ENCODE measurements at places on chromosomes 12 and 14. TPM values are rescaled to one million over a fixed set of nuclear protein-coding genes. Genes with fewer than 3 reads are reported as not detected.
A peak's percentile ranks its signal among the peaks of the same experiment; 100 is the strongest.

DNA sequence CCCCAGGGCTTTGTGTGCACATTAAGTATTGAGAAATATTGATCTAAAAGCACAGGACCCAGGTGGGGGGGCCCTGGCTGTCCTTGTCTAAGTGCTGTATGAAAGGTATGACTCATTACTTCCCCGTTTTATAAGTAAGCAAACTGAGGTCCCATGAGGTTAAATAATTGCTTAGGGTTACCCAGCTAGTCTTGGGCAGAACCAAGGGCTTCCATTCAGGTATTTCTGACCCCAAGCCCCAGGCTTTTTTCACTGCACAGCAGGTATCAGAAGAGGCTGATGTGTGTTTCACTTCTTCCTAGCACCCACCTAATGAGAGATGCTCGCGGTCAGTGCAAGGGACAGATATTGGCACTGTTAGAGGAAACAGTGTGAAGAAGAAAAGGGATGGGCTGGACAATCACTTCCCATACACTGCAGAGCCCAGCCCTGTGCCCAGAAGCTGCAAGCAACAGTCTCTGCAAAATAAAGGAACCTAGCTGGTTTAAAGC is 4.7 kb upstream of the TC2N start:
- peaks cover 31% of the 10 kb centered on the region for H3K4me1 ChIP-seq
- no peak overlapping the region for H3K27ac ChIP-seq
- DNase-seq: no peak
- no peak overlapping the region for H3K4me3 ChIP-seq

- peaks cover 63% of the 10 kb centered on the region for H3K4me1 ChIP-seq
- DNase-seq: peak; percentile 38
- H3K4me3 ChIP-seq: peak within 1 kb of the TSS; percentile 64
Measured at GRCh38 chr12:54053751-54054741, at the start of gene HOXC4. Gene HOXC4 (plus strand): TSS chr12:54053835. CDS start chr12:54053923, 88 bp downstream.

PCED1B gene
- total RNA-seq: 6.6 TPM

DNA sequence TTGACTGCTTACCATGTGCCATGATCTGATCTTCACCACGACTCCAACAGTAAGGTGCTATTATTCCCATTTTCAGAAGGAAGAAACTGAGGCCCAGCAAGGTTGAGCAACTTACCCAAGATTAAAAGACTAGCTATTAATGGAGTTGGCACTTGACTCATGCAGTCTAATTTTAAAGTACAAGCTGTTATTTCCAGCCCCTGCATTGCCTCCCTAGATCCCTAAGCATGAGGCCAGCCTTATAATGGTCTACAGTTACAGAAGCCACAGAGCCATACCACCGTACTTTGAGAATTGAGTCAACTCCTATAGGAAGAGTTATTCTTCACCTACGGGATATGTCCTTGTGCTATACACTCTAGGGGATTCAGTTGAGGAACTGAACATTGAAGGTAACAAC is 66.7 kb upstream of the RBM19 start:
- H3K4me3 ChIP-seq: no peak overlapping the region
- H3K27ac ChIP-seq: no peak overlapping the region
- no peaks in the 10 kb centered on the region for H3K36me3 ChIP-seq

DDN gene
- total RNA-seq: 0.33 TPM

DDHD1 gene
- 16.1 TPM for total RNA-seq

- no peak overlapping the region for H3K4me3 ChIP-seq
- no peaks in the 10 kb centered on the region for H3K36me3 ChIP-seq
- DNase-seq: no peak
Measured at GRCh38 chr12:47226199-47226598, 146.4 kb upstream of the AMIGO2 start.

SLC7A8 gene
- total RNA-seq: 200 TPM

GRCh38 chr12:97559267-97559666 is 96.7 kb downstream of the RMST start:
- H3K36me3 ChIP-seq: peaks cover 10% of the 10 kb centered on the region
- H3K27ac ChIP-seq: peak overlapping the region; percentile 85
- no peak for DNase-seq

DNA sequence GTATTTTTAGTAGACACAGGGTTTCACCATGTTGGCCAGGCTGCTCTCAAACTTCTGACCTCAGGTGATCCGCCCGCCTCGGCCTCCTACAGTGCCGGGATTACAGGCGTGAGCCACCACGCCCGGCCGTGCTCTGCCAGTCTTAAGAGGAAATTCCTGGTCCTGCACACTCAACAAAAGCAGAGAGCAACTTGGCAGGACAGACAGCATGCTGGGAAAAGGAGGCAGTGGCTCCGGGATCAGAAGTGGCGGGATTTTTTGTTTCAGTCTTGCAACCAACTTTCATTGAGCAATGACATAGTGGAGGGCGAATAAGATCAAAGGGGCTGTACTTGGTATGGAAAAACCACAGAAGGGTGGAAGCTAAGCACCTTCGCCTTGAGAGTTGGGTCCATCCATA is 2.1 kb downstream of the CKAP4 start:
- no peak overlapping the region for H3K27ac ChIP-seq
- peak overlapping the region; percentile 66 for H3K4me3 ChIP-seq
- peaks cover 19% of the 10 kb centered on the region for H3K4me1 ChIP-seq
- peaks cover 2% of the 10 kb centered on the region for H3K36me3 ChIP-seq
- DNase-seq: no peak

DNA sequence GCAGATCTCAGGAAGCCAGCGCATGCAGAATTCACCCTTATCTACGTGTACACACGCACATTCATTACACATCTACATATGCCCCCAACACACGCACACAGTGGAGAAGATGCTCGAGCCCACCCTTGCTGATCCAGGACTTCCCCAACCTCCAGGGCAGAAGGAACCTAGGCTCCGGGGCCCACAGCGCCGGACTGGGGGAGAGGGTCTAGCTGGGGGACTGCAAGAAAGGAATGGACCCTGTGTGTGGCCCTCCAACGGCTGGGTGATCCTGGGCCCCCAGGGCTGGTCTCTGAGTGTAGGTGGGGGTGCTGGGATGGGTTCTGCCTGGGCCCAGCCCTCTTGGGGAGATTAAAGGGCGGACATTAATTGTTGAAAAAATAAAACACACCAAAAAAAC is 128.1 kb upstream of the C14orf180 start:
- H3K36me3 ChIP-seq: no peaks in the 10 kb centered on the region
- H3K27ac ChIP-seq: no peak overlapping the region
- H3K4me3 ChIP-seq: no peak overlapping the region
- H3K27me3 ChIP-seq: peaks cover 15% of the 10 kb centered on the region
- H3K4me1 ChIP-seq: no peaks in the 10 kb centered on the region

DNA sequence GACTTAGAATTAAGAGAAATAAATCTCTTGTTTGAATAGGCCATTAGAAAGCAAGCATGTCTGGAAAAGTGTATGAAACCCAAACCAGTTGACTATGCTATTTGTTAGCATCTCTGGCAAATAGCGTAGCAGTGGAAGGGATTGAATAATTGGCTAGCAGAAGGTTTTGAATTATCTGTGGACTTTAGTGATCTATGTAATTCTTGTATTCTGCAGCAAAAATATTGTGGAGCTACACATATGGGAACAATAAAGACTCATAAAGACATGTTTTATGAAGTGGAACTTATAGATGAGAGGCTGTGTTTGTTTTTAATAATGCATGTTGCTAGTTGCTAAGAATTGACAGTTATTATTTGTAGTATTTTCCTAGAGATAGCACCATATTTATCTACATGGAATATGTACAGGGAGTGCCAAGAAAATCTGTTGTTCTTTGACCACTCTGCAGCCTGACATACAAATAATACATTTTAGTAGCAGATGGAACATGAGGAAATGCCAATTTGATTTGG is 4.7 kb downstream of the SRGAP1 start:
- H3K27me3 ChIP-seq: peaks cover 4% of the 10 kb centered on the region
- no peak overlapping the region for H3K27ac ChIP-seq
- DNase-seq: no peak
- no peaks in the 10 kb centered on the region for H3K36me3 ChIP-seq
- peaks cover 27% of the 10 kb centered on the region for H3K4me1 ChIP-seq

KRT3 gene
- total RNA-seq: not detected

PEX5 gene
- total RNA-seq: 68.9 TPM

- H3K27ac ChIP-seq: peak overlapping the region; percentile 97
- H3K4me3 ChIP-seq: peak overlapping the region; percentile 92
- DNase-seq: peak; percentile 72
- no peaks in the 10 kb centered on the region for H3K27me3 ChIP-seq
- H3K4me1 ChIP-seq: peaks cover 28% of the 10 kb centered on the region
Measured at GRCh38 chr12:79934281-79935020, 446 bp downstream of the PPP1R12A start.

GRCh38 chr12:93638954-93639353 is 38.2 kb upstream of the CRADD start:
- no peak overlapping the region for H3K27ac ChIP-seq
- no peak for DNase-seq
- H3K4me3 ChIP-seq: no peak overlapping the region
- H3K27me3 ChIP-seq: peaks cover 4% of the 10 kb centered on the region

TOMM20L gene
- not detected for total RNA-seq

KRT86 gene
- total RNA-seq: 0.18 TPM

C12orf50 gene
- not detected for total RNA-seq

DNA sequence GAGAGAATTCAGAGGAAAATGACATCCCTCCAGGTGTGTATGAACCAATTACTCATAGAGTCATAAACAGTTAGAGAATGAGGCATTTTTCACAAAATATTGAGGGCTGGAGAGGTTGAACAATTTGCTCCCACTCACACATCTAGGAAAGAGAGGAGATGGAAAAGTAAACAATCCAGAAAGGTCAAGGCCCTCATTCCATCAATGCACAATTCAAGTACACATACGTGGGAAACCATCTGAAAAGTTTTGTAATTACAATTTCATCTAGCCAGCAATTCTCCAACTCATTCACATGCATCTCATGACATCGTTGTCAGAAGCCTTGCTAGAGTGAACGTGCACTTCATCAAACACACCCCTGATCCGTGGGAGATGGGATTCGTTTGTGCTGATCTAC is 15.7 kb upstream of the BCL2L14 start:
- peak overlapping the region; percentile 10 for H3K27ac ChIP-seq
- DNase-seq: no peak
- H3K4me3 ChIP-seq: no peak overlapping the region
- no peaks in the 10 kb centered on the region for H3K27me3 ChIP-seq

DNA sequence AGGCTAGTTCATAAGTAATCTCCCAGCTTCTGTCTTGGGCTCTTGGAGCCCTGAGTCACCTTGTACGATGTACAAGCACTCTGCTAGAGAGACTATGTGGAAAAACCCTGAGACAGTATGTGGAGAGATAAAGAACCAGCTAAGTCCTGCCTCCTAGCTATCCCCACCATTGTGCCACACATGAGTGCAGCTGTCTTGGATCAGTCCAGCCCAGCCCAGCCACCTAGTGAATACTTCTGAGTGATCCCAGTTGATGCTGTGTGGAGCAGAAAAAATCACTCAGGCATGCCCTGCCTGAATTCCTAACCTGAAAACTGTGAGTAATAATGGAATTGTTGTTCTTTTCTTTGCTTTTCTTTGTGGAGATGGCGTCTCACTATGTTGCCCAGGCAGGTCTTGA is 5.1 kb upstream of the SERPINA6 start:
- no peak overlapping the region for H3K4me3 ChIP-seq
- no peaks in the 10 kb centered on the region for H3K27me3 ChIP-seq
- H3K36me3 ChIP-seq: no peaks in the 10 kb centered on the region
- peaks cover 6% of the 10 kb centered on the region for H3K4me1 ChIP-seq

- peaks cover 61% of the 10 kb centered on the region for H3K36me3 ChIP-seq
- no peak for DNase-seq
- H3K4me3 ChIP-seq: no peak overlapping the region
- no peaks in the 10 kb centered on the region for H3K4me1 ChIP-seq
- peaks cover 41% of the 10 kb centered on the region for H3K27me3 ChIP-seq
Measured at GRCh38 chr12:130054803-130055202, 107.5 kb upstream of the FZD10 start.

- no peaks in the 10 kb centered on the region for H3K27me3 ChIP-seq
- no peak overlapping the region for H3K4me3 ChIP-seq
- peaks cover 25% of the 10 kb centered on the region for H3K36me3 ChIP-seq
- DNase-seq: no peak
- H3K27ac ChIP-seq: 0 out of 2 replicates have a peak overlapping the region, but pooled peaks have one; percentile 8
- H3K4me1 ChIP-seq: peaks cover 78% of the 10 kb centered on the region
Measured at GRCh38 chr14:89283327-89284060, 133.5 kb downstream of the FOXN3 start.

DNA sequence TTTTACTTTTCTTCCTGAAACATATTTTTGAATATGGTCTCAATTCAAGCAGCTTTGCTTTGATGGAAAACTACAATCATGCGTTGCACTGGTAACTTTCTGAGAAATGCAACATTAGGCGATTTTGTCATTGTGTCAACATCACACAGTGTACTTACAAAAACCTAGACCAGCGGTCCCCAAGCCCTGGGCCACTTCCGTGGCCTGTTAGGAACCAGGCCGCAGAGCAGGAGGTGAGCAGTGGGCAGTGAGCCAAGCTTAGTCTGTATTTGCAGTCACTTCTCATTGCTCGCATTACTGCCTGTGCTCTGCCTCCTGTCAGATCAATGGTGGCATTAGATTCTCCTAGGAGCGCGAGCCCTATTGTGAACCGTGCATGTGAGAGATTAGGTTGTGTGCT is 163.7 kb upstream of the NOVA1 start:
- no peak overlapping the region for H3K27ac ChIP-seq
- DNase-seq: no peak
- H3K36me3 ChIP-seq: no peaks in the 10 kb centered on the region
- no peaks in the 10 kb centered on the region for H3K27me3 ChIP-seq
- no peak overlapping the region for H3K4me3 ChIP-seq

DNA sequence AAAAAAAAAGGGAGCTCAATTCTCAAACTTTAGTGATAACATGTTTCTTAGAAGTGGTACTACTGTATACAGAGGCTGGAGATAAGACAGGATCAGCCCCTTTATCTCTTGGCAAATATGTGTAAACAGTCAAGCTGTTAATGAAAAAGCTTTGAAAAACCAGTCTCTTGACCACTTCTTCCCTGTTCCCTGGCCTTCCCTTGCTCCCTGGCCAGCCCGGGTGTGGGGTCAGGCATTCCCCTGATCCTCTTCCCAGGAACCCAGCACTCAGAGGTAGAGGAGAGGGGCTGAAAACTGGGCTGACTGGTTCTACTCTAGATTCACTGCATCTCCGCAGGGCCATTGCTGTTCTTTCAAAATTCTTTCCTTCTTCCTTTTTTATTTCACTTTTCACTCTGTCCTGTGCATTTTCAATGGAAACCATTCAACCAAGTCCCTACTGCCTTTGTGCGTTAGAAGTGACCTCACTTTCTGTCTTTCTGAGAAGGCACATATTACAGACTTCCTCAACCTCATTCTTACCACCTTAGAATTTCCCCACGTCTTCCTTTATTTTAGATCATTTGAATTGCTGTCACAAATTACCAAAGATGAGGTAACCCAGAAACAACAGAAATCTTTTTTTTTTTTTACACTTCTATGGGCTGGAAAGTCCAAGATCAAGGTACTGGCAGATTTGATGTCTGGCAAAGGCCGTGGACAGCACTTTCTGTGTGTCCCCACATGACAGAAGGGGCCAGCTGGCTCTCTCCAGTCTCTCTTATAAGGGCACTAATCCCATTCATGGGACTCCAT is 5.7 kb downstream of the GNG2 start:
- H3K4me1 ChIP-seq: peaks cover 29% of the 10 kb centered on the region
- H3K27ac ChIP-seq: no peak overlapping the region
- peak; percentile 32 for DNase-seq
- H3K27me3 ChIP-seq: peaks cover 24% of the 10 kb centered on the region

Data from WTC11 (cell line).